ENCODE measurements at places on chromosomes 16 and 17.

DNA sequence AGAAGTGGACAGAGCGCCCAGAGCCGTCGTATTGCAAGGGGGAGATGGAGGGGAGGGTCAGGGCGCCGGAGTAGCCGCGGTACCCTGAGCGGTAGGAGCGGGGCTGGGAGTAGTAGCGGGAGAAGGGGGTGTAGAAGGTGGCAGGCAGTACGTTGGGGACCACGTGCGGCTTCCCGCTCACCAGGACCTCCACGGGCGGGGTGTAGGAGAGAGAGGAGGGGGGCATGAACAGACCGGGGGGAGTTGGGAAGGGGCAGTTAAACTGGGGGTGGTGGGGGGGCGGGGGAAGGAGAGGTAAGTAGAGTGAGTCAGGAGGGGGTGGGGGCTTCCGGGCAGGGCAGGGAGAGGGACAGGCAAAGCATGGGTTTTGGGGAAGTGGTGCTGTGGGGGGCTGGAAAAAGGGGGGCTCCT is 16.8 kb downstream of the ST6GALNAC2 start:
- no peak for DNase-seq

GRCh38 chr16:1933097-1933661 is 9.8 kb downstream of the MSRB1 start:
- no peak for DNase-seq

DNA sequence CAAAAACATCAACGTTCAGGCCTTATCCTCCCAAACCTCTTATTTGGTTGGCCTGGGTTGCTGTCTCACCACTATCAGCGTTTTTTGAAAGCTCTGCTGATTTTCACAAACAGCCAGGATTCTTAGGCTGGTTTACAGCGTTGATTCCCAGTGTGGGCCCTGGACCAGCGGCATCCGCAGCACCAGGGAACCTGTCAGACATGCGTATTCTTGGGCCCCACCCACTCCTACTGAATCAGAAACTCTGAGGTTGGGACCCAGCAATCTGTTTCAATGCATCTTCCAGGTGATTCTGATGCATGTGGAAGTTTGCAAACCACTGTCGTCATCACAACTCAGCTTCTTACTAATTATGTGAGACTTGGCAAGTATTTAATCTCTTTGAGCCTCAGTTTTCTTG is 58.5 kb downstream of the RGS9 start:
- DNase-seq, result no peak

DNA sequence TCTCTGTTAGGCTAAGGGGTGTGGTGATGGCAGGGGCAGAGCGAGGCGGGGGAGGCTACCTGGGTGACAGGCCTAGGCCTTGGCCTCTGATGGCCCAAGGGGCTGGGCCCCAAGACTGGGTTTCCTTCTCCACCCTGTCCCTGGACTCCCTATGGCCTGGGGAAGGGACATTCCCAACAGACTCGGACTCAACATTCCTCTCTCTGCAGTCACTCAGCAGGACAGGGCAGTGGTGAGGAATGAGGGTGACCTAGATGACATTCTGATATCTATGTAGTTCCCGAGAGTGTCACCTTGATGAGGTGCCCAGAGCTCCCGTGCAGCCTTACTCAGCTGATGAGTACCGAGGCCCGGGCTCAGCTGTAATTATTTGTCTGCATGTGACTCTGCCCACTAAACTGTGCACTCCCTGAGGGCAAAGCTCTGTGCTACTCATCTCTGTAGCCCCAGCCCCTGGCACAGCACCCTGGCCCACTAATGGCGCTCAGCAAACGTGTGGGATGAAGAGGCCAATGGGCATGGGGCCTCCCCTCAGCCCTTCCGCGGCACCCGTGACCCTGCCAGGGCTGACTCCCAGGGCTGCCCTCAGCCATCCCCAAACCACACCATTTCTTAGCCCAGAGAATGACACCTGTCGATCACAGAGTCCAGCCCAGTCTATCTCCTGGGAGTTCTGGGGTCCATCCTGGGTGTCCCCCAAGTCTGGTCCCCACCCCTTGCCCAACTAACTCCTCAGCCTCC is 2.2 kb downstream of the PLCD3 start:
- no peak for DNase-seq

GRCh38 chr17:68103148-68103547 is 67.6 kb downstream of the KPNA2 start:
- DNase-seq, result no peak

- no peak for DNase-seq
Observed at GRCh38 chr17:48522031-48522653, 8.7 kb downstream of the HOXB1 start.

GRCh38 chr17:10737168-10737622 is 7.4 kb upstream of the TMEM220 start:
- no peak for DNase-seq

Data from NCI-H2081 treated with DMSO at 0.1 percent for 48 hours (cell line).